ENCODE measurements at places on chromosomes 11 and 22.

GRCh38 chr11:17976651-17977050 is 36.2 kb downstream of the SERGEF start:
- DNase-seq, result no peak

DNA sequence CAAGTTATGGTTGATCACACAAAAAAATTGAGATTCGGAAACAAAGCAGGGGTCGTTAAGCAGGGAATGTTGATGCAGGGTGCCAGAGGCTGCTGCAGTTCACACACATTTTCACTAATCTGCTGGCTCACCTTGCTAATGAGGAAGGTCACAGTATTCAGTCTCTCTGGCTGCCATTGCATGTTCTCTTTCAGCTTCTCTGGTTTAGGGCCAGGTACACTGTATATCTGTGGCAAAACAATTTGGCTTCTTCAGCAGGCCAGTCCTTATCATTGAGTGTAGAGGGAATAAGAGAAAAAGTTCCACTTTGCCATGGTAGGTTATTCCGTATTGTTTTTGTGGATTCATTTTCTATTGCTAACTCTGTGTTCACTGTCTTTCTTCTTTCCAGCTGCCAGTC is 283.7 kb upstream of the ANO3 start:
- no peak for DNase-seq

GRCh38 chr22:48205790-48206189 is 1443.3 kb downstream of the TBC1D22A start:
- DNase-seq, result no peak

DNA sequence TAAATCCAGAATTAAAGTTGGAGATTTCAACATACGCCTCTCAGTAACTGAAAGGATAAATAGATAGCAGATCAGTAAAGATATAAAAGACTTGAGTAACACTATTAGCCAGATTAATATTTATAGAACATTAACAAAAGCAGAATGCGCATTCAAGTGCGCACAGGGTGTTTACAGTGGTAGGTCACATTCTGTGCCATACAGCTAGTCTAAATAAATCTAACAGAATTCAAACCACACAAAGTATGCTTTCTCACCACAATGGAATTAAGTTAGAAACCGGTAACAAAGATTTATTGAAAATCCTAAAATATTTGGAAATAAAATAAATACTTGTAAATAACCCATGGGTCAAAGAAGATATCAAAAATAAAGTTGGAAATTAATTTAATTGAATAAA is 341.0 kb downstream of the DYNC2H1 start:
- DNase-seq, result no peak

DNA sequence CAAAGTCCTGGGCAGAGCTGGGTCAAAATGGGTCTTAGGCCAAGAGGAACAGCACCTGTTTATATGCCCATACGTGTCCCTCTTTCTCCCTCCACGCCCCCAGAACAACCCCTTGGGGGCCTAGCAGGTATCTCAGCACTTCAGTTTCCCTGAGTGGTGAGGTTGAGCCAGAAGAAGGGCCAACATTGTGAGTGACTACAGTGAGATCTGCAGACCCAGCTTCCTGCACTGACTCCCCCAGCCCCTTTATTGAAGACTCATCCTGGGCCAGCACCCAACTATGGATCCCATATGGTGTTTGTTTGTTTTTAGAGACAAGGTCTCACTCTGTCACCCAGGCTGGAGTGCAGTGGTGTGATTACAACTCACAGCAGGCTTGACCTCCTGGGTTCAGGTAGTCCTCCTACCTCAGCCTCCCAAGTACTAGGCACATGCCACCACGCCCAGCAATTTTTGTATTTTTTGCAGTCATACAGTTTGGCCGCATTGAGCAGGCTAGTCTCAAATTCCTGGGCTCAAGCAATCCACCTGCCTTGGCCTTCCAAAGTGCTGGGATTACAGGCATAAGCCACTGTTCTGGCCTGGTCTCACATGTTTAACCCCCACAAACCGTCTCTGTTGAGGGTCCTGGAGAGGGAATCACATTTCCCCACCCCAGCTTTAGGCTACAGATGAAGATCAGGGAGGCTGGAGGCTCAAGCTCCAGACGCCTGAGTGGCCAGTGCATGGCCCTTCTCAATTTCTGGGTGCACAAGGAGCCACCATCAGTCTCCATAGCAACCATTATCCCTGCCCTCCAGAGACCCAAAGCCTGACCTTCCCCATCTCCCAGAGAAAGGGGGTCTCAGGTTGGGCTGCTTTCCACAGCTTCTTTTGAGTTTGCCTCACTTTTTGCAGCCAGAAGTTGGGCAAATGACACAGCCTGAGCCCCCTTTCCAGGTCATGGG is 1.7 kb upstream of the LARGE2 start:
- DNase-seq, result no peak

- DNase-seq, result no peak
Observed at GRCh38 chr22:23622634-23623033, 9.5 kb downstream of the DRICH1 start.

GRCh38 chr11:46616551-46617133 is 385 bp downstream of the HARBI1 start:
- no peak for DNase-seq

GRCh38 chr11:121688860-121689614 is 236.3 kb upstream of the SORL1-AS1 start:
- no peak for DNase-seq

- no peak for DNase-seq
Observed at GRCh38 chr11:132734217-132734616, 798.1 kb downstream of the OPCML start.

- no peak for DNase-seq
Observed at GRCh38 chr11:41522899-41523672, 63.6 kb upstream of the LRRC4C start.

- DNase-seq, result no peak
Observed at GRCh38 chr11:99973993-99974392, 713.1 kb upstream of the ARHGAP42 start.

DNA sequence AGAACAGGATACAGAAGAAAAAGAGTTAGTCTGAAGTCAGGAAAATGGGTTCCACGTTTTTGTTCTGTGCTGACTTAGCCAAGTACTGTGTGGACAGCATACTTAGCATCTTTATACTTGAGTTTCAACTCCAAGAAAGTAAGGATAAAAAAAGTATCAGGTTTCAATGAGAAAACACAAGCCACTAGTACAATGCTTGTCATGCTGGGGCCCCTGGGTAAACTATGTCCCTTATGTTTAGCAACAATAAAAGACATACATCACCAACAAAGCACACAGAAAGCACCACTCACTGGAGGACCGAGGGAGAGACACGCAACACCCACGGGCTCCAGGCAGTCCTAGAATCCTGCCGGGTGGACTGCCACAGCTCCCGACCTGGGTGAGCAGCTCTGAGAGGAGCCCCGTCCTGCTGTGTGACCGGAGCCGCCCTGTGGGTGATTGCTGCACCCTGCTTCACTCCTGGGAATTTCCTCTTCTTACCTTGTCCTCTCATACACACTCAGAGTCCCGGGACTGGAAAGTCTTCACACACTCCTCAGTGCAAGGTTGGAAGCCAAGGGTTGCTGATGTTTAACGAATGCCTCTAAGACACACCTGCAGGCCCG is 890.5 kb downstream of the BRD1 start:
- no peak for DNase-seq

GRCh38 chr22:28977060-28977459 is 84.6 kb downstream of the C22orf31 start:
- no peak for DNase-seq

DNA sequence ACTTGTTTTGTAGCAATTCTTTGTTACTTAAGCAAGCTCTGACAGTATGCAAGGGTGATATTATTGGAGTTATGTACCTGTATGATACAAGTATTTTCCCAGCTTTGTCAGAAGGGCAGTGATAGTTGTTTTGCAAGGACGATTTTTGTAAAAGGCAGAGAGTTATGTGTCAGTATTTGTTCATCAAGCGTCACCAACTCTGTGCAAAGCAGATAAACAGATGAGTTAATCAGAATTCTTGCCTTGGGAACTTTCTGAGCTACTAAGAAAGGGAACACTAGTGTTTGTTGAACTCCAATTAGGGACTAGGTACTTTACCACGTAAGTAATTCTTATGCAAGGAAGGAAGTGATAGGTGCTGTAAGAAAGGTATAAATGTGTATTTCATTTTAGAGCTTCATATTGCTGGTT is 1.4 kb downstream of the USP47 start:
- DNase-seq, result no peak

- DNase-seq, result no peak
Observed at GRCh38 chr11:8811571-8811970, 99.4 kb upstream of the AKIP1 start.

- DNase-seq, result no peak
Observed at GRCh38 chr22:28952857-28953256, 69.5 kb downstream of the ZNRF3 start.

DNA sequence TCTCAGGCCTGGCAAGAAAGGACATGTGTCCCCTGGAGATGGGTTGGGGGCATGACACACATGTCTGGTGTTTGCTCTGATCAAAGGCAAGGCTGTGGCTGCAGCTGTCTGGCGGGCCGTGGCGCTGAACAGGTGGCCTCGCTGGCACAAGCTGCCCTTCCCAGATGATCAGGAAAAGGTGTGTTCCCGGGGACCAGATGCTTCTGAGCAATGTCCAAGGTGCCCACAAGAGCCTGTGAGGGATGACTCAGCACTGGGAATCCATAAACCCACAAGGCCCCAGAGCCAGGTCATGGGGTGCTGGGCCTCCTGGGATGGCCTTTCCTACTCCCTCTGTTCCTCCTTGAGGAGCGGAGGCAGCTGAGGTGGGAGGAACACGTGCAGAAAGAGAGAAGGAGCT is 9.7 kb upstream of the LRP5 start:
- no peak for DNase-seq

- DNase-seq, result no peak
Observed at GRCh38 chr22:48581796-48582469, 1245.7 kb downstream of the BRD1 start.
